Skeletal muscle tissue (tissue), 5 donors: ENCODE measurements at places on chromosomes 7 and 10. TPM values are rescaled to one million over a fixed set of nuclear protein-coding genes. Genes with fewer than 3 reads are reported as not detected.

Gene GPR15LG
- not detected for total RNA-seq

Gene TAS2R5
- 0.52 TPM for total RNA-seq

Gene TEX36
- not detected for total RNA-seq

Gene CCDC186
- total RNA-seq, result 9.4 TPM

Gene HIPK2
- total RNA-seq, result 5.7 TPM

Gene CFAP43
- total RNA-seq, result 2.1 TPM

Gene MRLN
- total RNA-seq, result 156 TPM
